Thoracic aorta (tissue), 2 donors: ENCODE measurements at places on chromosomes 7 and 10.
A peak's percentile ranks its signal among the peaks of the same experiment; 100 is the strongest.

- no peak for DNase-seq
Observed at GRCh38 chr7:157602581-157602980, 265.8 kb downstream of the DNAJB6 start.

GRCh38 chr10:45593938-45594275 lies 78.7 kb downstream of the ZFAND4 start:
- DNase-seq, result no peak

GRCh38 chr7:56483861-56484550 lies 367.8 kb upstream of the NUPR2 start:
- no peak for DNase-seq

DNA sequence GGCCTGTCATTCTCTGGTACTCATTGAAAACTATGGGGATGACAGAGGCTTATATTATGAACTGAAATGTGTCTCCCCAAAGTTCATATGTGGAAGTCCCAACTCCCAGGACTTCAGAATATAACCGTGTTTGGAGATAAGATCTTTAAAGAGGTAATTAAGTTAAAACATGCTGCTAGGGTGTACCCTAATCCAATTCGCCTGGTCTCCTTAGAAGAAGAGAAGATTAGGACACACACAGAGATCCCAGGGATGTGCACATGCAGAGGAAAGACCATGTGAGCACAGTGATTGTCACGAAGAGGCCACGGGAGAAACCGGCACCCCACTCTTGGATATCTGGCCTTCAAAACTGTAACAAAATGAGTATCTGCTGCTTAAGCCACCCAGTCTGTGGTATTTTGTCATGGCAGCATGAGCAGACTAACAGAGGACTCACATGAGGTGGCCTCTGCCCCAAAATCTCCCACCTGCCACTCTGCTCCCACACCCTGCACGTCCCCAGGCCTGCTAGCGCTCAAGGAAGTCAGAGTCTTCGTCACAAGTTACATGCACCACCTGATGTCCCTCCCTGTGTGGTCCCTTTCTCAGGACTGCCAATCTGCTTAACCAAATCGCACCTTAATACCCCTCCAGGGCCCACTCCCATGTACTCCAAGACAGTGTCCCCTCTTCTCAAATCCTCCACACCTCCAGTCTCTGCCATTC lies 26.8 kb downstream of the PLAC9 start:
- no peak for DNase-seq

DNA sequence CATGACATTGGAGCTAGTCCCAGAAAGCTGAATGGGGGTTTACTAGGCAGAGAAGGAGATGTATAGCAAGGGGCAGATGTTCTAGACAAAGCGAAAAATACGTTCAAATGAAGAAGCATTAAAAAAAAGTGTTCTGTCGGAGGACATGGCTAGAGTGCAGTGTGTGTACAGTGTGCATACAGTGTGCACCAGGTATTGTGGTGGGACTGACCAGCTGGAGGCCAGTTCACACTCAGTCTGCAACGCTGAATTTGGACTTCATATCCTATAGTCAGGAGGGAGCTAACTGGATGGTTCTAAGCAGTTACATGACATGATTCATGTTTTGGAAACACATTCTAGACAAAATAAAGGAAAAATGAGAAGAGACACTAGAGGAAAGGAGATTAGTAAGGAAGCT lies 8.8 kb downstream of the BBIP1 start:
- DNase-seq, result no peak

- no peak for DNase-seq
Observed at GRCh38 chr7:88184848-88185304, 35.0 kb downstream of the SRI start.

GRCh38 chr7:105126436-105126975 lies 112.5 kb downstream of the KMT2E start:
- no peak for DNase-seq

DNA sequence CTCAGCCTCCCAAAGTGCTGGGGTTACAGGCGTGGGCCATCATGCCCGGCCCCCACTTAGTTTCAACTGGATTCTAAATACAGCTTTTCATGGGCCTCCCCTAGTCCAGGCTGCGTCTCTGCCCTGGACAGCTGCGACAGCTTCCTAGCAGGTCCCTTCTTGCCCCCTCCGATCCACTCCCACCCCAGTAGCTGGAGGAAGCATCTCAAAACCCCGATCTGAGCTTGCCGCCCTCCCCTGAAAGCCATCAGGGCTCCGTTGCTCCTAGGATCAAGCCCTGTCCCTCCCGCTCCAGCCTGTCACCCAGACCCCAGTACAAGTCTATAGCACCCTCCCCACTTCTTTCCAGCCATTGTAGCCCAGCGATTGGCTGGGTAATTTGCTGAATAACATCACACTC lies 64.5 kb downstream of the VWA2 start:
- DNase-seq, result no peak

- no peak for DNase-seq
Observed at GRCh38 chr10:84340632-84341537, 12.5 kb downstream of the CCSER2 start.

DNA sequence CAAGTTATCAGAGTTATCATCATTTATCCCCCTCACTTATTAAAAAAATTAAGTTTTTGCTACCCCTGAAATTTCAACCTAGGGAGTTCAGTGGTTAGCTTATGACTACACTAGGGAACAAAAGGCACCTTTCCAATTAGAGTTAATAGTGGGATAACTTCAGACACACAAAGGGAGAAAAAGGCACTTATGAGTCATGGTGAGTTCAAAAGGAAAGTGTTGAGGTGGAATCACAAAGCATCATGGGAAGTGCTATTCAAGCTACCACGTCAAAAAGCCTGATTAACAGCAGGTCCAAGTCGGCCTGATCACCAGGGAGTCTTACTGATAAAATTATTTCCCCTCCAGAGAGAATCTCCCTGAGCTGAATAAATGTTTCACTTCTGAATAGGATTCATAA lies 165.7 kb downstream of the C7orf25 start:
- no peak for DNase-seq

DNA sequence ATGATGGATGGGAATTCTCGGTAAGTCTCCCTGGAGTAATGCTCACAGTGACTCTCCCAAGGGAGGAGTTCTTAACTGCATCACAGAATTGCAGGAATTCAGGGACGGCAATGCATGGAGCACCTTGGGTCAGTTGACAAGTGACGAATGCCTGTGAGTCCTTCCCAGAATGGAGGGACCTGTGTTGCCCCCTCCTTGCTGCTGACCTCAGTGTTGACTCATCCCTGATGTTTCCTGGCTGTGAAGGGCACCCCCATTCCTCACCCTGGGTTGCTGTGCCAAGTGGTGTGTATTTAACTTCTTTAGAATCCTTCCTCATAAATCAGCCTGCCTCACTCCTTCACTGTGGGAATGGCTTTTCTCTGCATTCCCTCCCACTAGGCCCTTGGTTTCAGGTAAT lies 98.9 kb downstream of the LRMDA start:
- peak; percentile 36 for DNase-seq

DNA sequence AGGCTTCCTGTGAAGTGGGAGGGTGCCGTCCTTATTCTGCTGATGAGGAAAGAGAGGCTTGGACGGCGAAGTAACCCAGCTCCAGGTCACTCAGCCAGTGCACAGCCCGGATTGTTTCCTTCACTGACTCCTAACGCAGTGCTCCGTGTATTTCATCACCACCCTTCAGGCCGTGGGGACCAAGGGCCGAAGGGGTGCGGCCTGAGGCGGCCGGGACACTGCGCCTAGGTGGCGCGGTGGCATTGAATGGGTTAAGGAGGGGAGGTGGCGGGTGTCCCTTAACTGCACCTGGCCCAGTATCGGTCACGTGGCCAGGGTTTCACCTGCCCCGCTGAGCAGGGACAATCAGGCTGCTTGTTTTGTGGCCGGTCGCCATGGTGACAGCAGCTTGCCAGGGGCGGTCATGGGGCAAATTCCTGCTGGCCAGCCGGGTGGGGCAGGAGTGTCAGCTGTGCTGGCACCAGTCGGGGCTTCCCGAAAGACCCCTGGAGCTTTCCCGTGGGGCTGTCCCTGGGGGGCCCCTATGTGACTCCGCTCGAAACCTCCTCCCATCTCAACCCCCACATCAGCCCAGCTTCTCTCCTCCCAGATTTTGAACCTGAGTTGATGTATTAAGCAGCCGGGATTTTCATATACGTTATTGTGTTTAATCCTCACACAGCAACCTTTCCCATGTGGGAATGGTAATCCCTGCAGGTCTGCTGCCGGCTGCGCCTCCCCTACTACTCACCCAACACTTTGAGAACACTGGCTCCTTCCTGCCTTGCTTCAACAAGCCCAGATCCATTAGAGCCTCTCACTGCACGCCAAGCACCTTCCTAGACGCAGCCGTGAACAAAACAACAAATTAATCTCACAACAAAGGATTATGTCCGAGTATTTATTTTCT lies 4.4 kb upstream of the ABHD11 start:
- no peak for DNase-seq

- DNase-seq, result no peak
Observed at GRCh38 chr10:63214571-63214970, 81.4 kb downstream of the NRBF2 start.

DNA sequence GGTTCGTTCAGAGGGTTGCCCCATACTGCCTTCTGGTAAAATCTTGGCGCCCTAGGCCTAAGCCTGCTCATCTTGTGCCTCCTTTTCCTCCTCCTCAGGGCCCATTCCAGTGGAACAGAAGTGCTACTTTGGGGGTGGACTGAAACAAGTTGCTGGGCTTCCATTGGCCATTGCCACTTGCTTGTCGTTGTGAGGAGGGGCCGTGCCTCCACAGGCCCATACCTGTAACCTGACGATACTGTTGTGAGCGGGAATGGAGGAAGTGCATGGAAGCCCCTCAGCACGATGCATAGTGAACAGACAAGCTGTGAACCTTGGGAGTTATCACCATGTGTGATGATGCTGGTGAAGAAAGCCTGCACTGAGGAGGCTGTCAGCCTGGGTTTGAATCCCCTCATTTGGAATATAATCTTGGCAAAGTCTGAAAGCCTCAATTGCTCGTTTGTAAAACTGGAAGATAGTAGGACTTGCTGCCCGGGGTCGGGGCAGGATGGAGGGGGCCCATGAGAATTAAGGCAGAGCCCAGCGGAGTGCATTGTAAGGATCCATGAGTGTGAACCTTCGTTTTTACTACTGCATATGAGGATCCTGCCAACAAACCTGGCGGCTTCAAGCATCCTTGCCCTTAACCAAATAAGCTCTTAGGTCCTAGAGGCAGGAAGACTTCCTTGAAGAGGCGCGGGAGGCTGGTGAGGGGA lies 671 bp upstream of the PAPSS2 start:
- DNase-seq, result no peak

- no peak for DNase-seq
Observed at GRCh38 chr10:75825235-75825634, 393.8 kb downstream of the LRMDA start.

- no peak for DNase-seq
Observed at GRCh38 chr10:75650648-75651047, 219.2 kb downstream of the LRMDA start.

DNA sequence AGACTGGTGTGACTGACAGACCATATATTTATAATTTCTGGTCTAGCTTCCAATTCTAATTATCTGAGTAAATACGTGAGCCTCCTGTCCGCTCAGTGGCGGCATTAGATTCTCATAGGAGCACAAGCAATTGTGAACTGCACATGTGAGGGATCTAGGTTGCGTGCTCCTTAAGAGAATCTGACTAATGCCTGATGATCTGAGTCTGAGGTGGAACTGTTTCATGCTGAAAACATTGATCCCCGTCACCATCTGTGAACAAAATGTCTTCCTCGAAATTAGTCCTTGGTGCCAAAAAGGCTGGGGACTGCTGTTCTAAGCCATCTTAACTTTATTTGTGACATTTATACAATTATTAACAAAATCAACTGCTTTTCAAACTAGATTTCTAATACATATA lies 164.7 kb upstream of the MEOX2 start:
- no peak for DNase-seq

DNA sequence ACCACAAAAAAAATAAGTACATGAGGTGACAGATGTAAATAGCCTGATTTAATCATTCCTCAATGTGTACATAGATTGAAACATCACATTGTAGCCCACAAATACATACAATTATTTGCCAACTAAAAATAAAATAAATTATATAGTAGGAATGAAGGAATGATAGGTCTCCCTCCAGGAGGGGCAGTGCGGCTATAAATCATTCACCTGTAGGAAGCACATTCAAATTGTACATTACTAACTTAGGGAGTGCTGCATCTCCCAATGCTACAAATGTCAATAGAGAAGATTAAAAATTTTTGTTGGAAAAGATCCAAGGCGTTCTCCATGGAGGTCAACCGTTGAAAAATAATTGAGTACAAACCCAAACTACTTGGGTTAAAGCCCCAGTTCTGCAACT lies 4.2 kb downstream of the KBTBD2 start:
- no peak for DNase-seq

DNA sequence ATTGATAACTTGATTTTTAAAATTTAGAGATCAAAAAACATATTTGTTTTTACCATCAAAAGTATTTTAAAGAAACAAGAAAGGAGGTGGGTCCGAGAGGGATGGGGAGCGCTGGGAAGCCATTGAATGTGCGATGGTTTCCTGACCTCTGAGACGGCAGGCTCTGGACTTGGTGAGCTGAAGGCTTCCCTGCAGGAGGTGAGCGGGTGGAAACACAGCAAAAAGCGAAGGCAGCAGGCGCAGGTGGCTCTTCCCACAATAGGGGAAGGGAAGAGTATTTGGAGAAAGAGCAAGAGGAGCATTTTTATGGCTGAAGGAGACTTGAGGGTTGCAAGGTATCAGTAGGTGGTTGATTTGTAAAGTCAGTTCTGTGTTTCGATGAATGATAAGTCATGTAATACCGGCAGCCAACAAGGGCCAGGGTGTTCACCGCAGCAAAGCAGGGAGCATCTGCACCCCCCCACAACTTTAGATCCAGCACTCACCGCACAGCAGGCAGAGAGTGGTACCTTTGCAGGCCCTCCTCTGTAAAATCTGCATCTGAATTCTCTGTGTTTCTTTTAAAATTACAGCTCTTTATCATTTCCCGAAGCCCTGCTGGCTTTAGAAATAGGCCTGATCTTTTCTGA lies 10.5 kb downstream of the C10orf53 start:
- no peak for DNase-seq

DNA sequence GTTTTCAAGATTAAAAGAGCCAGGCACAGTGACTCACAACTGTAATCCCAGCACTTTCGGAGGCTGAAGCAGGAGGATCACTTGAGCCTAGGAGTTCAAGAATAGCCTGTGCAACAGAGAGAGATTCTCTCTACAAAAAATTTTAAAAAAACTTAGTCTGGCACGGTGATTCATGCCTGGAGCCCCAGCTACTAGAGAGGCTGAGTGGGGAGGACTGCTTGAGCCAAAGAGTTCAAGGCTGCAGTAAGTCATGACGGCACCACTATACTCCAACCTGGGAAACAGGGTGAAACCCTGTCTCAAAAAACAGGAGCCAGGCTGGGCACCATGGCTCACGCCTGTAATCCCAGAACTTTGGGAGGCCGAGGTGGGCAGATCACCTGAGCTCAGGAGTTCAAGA lies 86.6 kb upstream of the KCTD7 start:
- no peak for DNase-seq

DNA sequence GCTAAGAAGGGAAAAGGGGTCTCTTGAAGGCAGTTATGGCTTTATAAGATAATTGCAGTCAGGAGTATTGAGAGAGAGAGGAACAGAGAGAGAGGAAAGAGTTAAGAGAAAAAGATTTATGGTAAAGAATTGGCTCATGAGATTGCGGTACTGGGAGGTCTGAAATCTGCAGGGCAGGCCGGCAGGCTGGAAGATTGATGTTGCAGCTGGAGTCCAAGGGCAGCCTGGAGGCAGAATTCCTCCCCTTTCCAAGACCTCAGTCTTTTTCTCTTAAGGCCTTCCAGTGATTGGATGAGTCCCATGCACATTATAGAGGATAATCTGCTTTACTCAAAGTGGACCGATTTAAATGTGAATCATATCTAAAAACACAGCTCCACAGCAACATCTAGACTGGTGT lies 68.4 kb downstream of the HACD1 start:
- no peak for DNase-seq
